Cardiac muscle cell (in vitro differentiated cells and primary cell): ENCODE measurements at places on chromosomes 6 and 20. TPM values are rescaled to one million over a fixed set of nuclear protein-coding genes. Genes with fewer than 3 reads are reported as not detected.

The SAMD10 gene
- total RNA-seq = 20.3 and 20.8 TPM in 2 replicates

DNA sequence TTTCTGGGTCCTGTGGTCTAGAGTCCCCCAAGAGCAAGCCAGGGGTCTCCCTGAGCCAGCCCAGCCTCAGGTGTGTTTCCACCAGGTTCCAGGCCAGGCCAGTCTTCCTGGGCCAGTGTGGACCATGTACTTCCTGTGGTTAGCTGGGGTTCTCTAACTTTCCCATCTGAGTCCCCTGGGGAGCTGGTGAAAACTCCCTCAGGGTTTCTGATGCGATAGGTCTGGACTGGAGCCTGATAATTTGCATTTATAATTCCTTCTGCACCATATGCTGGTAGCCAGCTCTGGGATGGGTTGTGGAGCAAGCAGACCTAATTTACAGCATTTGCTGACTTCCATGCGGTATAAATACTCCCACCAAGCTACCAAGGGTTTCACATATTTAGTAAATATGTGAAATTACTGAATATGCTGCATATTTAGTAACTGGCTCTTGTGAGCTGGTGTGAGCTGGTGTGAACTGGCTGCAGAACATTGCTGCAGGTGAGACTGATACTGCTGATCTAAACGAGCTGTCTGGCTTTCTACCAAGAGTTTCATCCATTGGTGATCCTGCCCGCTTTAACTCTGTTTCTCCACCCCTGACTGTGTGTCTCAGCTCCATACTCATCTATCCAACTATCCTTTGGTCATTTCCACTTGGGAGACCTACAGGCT lies 62.6 kb downstream of the RIN2 start:
- no peak overlapping the region for H3K27ac ChIP-seq
- H3K4me1 ChIP-seq = peaks cover 12% of the 10 kb centered on the region
- H3K27me3 ChIP-seq = no peaks in the 10 kb centered on the region
- H3K4me3 ChIP-seq = no peak overlapping the region

DNA sequence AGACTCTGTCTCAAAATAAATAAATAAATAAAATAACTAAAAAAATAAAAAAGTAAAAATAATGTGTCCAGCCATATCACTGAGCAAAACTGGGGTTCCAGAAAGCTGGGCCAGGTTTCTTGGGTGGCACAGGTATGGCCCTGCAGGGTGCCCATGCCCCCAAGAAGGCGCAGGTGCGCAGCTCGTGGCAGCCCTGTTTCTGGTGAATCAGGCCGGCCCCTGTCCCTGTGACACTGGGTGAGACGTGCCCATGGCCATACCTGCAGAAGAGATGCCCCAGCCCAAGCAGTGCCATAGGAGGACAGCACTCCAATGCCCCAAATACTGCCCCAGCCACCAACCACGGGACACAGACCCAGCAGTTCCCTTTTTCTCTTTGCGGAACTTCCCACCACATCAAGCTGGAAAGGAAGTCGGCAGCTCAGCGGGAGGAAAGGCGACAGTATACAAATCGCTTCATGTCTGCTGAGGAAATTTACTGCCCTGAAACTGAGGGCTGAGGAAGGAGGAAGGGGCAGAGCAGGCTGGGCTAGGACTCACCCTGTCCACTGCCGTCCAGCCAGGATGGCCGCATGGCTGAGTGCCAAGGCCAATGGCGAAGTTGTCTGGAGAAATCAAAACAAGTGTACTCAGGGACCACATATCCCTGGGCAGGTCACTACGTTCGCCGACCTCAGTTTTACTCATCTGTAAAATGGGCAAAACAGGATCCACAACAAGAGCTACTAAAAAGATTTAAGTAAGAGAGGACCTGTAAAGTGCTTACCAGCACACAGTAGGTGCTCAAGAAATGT lies 55.4 kb downstream of the PREX1 start:
- no peaks in the 10 kb centered on the region for H3K36me3 ChIP-seq
- H3K4me3 ChIP-seq = no peak overlapping the region
- no peaks in the 10 kb centered on the region for H3K4me1 ChIP-seq
- no peaks in the 10 kb centered on the region for H3K27me3 ChIP-seq

DNA sequence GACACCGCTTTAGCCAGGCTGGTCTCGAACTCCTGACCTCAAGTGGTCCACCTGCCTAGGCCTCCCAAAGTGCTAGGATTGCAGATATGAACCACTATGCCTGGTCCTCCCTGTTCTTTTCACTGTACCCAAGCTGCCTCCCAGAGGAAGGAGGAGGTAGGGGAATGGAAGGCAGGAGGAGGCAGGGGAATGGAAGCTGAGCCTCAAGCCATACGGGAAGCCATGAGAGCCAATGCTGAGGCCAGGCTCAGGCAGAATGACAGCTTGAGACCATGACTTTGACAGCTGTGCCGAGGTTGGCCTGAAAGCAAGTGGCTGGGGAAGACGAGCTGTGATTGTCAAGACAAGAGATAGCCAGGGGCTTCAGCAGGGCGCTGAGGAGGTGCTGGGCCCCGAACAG lies 13.6 kb upstream of the ZNF335 start:
- H3K4me3 ChIP-seq = no peak overlapping the region
- no peaks in the 10 kb centered on the region for H3K36me3 ChIP-seq
- no peak overlapping the region for H3K27ac ChIP-seq
- H3K27me3 ChIP-seq = no peaks in the 10 kb centered on the region

DNA sequence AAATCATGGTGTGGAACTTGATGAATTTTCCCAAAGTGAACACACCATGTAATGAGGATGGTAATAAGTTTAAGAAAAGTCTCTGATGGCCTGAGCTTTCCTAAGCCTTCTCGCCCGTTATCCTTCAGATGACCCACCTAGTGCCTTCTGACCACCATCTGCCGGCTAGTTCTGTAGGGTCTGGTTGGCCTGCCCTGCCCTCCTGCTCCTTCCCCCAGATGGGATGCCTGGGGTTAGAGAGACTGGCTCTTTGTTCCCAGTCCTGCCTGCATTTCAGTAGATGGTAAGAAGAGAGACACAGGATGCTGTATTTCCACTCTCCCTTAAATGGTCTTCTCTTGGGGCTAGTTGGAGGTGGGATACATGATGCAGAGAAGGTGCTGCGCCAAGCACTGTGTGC lies 43.0 kb downstream of the TIAM2 start:
- no peak overlapping the region for H3K4me3 ChIP-seq
- no peaks in the 10 kb centered on the region for H3K36me3 ChIP-seq
- no peaks in the 10 kb centered on the region for H3K4me1 ChIP-seq
- peaks cover 2% of the 10 kb centered on the region for H3K27me3 ChIP-seq

The PSMB9 gene
- 2.0 and 4.5 TPM in 2 replicates for total RNA-seq

The WFDC12 gene
- not detected in 2 replicates for total RNA-seq

DNA sequence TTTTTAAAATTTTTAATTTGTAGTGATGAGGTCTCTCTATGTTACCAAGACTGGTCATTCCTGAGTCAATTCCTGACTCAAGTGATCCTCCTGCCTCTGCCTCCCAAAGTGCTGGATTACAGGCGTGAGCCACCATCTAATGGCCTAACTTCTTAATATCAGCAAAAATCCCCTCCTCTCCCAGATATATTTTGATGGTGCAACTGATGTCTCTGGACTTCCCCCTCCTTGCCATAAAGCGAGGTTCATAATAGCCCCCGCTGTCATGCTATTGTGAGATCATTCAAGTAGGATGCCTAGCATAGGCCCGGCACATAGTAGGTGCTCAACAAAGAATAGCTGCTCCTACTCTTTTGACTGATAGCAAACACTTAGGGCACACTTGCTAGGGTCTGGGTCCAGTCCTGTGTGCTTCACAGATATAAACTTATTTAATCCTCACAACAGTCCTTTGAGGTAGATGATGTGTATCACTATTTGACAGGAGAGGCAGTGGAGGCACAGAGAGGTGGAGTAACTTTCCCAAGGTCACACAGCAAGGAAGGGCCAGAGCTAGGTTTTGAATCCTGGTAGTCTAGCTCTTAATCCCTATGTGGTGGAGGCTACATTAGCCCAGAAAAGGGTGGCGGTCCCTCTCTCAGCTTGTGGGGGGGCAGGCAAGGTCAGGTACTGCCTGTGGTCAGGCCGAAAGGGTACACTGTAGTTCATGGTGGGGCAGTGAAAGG lies 14.6 kb downstream of the SRC start:
- H3K4me3 ChIP-seq = no peak overlapping the region
- no peak for DNase-seq
- no peaks in the 10 kb centered on the region for H3K36me3 ChIP-seq

GRCh38 chr6:131430531-131430930 lies 142.5 kb upstream of the ARG1 start:
- no peaks in the 10 kb centered on the region for H3K36me3 ChIP-seq
- H3K4me1 ChIP-seq = peaks cover 8% of the 10 kb centered on the region
- no peak for DNase-seq

- H3K36me3 ChIP-seq = peaks cover 13% of the 10 kb centered on the region
- no peak overlapping the region for H3K4me3 ChIP-seq
- no peak for DNase-seq
- H3K4me1 ChIP-seq = peaks cover 11% of the 10 kb centered on the region
These were observed 6.6 kb downstream of the TDP2 start for GRCh38 chr6:24660105-24660504.

GRCh38 chr6:137928286-137928685 lies 61.2 kb downstream of the TNFAIP3 start:
- no peaks in the 10 kb centered on the region for H3K4me1 ChIP-seq
- no peaks in the 10 kb centered on the region for H3K36me3 ChIP-seq
- DNase-seq = no peak
- no peak overlapping the region for H3K4me3 ChIP-seq

The RRBP1 gene
- 61.1 and 77.5 TPM in 2 replicates for total RNA-seq

GRCh38 chr6:128403618-128404444 lies 116.6 kb downstream of the PTPRK start:
- peaks cover 10% of the 10 kb centered on the region for H3K4me1 ChIP-seq
- H3K27ac ChIP-seq = peak overlapping the region; percentile 2
- DNase-seq = no peak
- H3K27me3 ChIP-seq = no peaks in the 10 kb centered on the region
- H3K4me3 ChIP-seq = no peak overlapping the region
- no peaks in the 10 kb centered on the region for H3K36me3 ChIP-seq

DNA sequence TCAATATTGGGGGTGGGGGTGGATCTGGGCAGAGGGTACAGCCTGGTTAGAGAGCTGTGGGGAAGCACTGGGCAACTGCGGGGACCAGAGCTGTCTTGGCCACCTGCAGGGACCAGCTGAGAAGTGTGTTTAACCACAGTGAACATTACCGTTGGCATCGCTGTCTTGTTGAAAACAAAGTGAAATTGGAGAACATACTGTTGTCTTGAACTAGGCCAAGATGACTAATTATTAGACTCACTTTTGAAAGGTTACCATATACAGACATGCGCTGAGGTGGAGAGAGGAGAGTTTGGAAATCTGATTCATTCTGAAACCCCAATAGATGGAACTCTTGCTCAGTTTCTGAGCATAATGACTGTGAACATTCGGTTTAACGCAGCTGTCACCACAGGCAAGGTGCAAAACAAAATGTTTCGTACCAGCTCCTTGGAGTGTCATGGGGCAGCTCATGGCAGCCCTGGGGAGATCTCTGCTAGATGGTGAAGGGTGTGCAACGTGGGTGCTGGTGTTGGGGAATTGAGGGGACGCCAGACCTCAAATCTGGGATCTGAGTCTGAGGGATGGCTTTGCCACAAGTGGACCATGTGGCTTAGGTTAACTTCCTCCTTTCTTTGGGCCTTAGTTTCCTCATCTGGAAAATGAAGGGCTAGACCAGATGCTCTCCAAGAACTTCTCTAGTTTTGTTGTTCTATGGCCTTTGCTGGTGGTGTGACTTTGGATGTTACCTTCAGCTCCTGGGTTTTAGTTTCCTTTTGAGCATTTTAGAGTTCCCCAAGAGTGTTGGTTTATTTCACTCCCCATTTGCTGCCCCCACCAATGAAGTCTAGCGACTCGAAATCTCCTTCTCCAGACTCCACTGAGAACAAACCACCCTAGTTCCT lies 24.6 kb upstream of the GTSF1L start:
- H3K4me3 ChIP-seq = no peak overlapping the region
- H3K27ac ChIP-seq = no peak overlapping the region
- H3K4me1 ChIP-seq = no peaks in the 10 kb centered on the region
- no peaks in the 10 kb centered on the region for H3K36me3 ChIP-seq
- peak; percentile 71 for DNase-seq
- no peaks in the 10 kb centered on the region for H3K27me3 ChIP-seq

GRCh38 chr6:80608881-80609280 lies 502.4 kb downstream of the BCKDHB start:
- no peaks in the 10 kb centered on the region for H3K4me1 ChIP-seq
- H3K27me3 ChIP-seq = no peaks in the 10 kb centered on the region
- no peak overlapping the region for H3K4me3 ChIP-seq
- no peaks in the 10 kb centered on the region for H3K36me3 ChIP-seq

- DNase-seq = no peak
- no peaks in the 10 kb centered on the region for H3K27me3 ChIP-seq
- peak overlapping the region; percentile 28 for H3K27ac ChIP-seq
These were observed 9.9 kb downstream of the PSMA7 start for GRCh38 chr20:62133051-62133845.

DNA sequence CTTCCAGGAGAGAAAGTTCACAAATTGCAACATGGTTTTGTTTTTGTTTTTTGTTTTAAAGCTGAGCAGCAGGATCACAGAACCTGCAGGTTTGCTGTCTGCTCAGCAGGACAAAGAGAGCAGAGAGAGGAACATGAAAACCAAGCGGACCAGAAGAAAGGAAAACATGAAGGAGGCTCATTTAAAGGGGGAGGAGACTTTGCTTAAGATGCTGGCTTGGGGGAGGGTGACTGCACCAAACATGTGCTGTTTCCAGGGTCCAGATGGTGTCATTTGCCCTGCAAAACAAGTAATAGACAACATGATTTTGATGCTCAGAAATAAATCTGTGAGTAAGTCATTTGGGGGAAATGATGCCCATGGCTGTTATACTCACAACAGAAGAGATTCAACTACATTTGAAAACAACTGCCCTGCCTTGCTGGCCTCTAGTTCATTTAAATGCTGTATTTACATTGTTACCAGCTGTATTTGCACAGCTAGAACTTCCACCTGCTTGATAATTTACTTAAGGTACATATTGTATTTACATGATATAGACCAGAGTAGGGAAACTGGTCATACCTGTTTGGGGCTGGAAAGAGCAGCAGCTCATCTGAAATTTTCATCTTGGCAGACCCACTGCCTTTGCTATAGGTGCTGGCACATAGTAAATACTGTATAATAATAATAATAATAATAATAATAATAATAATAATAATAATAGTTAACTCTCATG lies 32.2 kb upstream of the CHD6 start:
- no peak overlapping the region for H3K27ac ChIP-seq
- no peaks in the 10 kb centered on the region for H3K36me3 ChIP-seq
- H3K4me3 ChIP-seq = no peak overlapping the region
- no peak for DNase-seq

DNA sequence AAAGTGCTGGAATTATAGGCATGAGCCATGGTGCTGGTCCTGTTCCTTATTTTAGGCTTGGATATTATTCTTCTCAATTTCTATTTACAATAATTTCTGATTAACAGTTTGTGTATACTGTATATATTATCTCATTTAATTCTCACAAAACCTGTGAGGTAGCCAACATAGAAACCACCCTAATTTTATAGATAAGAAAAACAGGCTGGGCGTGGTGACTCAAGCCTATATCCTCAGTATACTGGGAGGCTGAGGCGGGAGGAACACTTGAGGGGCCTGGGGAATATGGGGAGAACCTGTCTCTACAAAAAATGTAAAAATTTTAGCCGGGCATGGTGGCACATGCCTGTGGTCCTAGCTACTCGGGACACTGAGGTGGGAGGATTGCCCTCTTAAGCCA lies 3.8 kb upstream of the AFG1L start:
- no peak overlapping the region for H3K4me3 ChIP-seq
- H3K36me3 ChIP-seq = no peaks in the 10 kb centered on the region
- DNase-seq = no peak
